ENCODE measurements at places on chromosomes 6 and 20.

GRCh38 chr20:18007534-18008292 is 38.9 kb downstream of the MGME1 start:
- DNase-seq: no peak

GRCh38 chr6:14876778-14877613 is 368.9 kb upstream of the JARID2 start:
- no peak for DNase-seq

DNA sequence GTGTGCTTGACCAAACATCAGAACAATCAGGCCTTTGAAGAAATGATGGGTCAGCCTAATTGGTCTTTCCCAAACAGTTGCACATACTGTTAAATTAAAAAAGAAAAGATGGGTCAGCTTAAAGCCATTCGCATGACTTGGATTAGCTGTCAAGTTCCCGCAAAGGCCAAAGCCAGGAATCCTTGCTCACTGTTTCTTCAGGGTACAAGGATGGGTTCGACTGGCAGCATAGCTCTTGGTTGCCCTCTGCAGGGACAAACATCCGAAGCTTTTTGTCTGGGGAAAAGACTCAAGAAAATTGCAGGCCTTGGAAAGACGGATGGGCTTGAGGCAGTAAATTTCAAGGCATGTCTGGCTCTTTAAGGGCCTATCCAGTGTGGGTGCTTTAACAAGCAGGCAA is 168.0 kb downstream of the HDGFL1 start:
- DNase-seq: peak; percentile 1

GRCh38 chr6:165060720-165061119 is 248.7 kb downstream of the C6orf118 start:
- no peak for DNase-seq

- DNase-seq: no peak
Measured at GRCh38 chr20:50445354-50446151, 64.6 kb upstream of the PTPN1 start.

All from DMS 273 treated with DMSO at 0.1 percent for 48 hours (cell line).